ENCODE measurements at places on chromosomes 1 and 21.

GRCh38 chr1:23393706-23394105, 24.1 kb upstream of the ZNF436 start:
- no peak for DNase-seq

DNA sequence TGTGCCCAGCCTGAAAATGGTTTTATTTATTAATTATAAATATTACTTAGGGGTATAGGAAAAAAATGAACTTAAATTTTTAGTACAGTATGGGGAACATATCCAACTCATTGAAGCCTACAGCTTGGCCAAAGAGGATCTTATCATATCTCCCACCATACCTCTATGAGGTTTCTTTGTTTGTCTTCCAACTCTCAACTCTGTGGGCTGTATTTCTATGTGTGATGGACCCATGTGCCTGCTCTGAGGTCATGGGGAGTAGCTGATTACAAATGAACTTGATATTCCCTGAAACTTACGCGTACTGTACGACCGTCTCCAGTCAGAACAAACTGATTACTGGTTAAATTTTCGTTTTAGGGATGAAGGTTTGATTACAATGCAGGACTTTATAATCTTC, 41.4 kb upstream of the PODN start:
- no peak for DNase-seq

- DNase-seq, result no peak
Observed at GRCh38 chr1:173206816-173207568, at the start of gene TNFSF4. TSS of gene TNFSF4 (minus strand) at chr1:173207331. CDS start at chr1:173207176, 155 bp downstream.

DNA sequence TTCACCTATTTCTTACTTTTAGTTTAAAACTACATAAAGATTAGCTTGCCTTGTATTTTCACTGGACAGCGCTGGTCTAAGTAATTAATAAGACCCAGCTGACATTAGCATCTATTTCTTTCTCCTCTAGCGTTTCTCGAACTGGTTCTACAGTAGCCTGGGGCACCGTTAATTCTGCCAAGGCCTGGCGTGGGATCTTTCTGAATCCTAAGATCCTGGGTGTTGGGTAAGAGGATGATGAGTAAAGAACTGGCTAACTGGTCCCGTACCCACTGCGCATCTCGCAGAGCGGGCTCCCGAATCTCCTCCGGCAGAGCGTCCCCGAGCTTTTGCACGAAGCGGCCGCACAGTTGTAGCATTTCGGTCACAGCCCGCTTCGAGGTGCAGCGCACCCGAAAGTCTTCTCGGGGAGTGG, 309 bp downstream of the NSL1 start:
- DNase-seq, result no peak

GRCh38 chr21:37294679-37295078, 27.5 kb upstream of the VPS26C start:
- DNase-seq, result no peak

DNA sequence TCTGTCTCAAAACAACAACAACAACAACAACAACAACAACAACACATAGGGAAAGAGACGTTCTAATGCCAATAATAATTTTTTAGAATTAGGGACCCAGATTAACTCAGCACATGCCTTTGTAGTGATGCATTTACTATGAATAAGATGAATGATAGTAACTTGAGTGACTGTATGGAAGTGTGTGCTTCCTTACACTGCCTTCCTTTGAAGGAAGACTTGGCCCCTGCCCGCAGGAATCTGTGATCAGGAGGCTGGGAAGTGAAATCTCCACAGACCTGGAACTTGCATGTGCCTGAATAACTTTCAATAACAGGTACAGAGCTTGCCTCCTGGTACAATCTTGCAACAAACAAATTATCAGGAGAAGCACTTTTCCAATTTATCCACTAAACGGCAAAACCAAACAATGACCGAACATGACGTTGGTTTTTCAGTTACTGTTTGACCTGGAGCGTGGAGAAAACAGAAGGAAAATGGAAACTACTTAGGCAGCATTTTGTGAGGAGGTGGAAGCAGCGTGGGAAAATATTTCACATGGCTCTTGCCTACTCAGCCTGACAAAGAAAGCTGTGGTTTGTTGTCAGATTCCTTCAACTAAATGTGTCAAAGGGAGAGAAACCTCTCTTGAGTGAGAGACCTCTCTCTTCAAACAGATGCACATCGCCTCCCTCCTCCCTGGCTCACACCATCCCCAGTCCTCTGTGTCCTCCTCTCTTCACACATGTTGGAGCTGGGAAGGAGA, 10.1 kb upstream of the ABCA4 start:
- DNase-seq, result no peak

DNA sequence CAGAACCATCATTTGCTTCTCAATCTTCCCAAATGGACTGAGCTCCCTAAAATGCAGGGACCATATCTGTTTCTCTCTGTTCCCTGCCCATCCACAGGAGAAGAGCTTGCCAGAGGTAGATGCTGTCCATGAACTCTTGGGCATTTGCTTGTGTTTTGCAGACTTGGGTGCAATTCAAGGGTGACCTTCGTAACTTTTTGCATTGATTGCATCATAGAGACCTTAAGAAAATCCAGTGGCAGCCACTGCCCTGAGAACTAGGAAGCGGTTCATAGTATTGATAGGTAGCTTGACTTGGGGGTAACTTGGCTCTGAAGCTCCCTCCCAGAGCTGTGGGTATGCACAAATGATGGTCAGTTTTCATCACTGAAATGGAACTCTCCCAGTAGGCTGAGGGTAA, 34.3 kb upstream of the EDEM3 start:
- DNase-seq, result no peak
